NCI-H446 (cell line): ENCODE measurements at places on chromosomes 2 and 18.

- DNase-seq, result no peak
These were observed 26.6 kb upstream of the SEH1L start for GRCh38 chr18:12921178-12921577.

GRCh38 chr2:12389344-12390045 is 327.2 kb upstream of the TRIB2 start:
- no peak for DNase-seq

GRCh38 chr2:196337208-196337953 is 166.0 kb upstream of the STK17B start:
- no peak for DNase-seq

DNA sequence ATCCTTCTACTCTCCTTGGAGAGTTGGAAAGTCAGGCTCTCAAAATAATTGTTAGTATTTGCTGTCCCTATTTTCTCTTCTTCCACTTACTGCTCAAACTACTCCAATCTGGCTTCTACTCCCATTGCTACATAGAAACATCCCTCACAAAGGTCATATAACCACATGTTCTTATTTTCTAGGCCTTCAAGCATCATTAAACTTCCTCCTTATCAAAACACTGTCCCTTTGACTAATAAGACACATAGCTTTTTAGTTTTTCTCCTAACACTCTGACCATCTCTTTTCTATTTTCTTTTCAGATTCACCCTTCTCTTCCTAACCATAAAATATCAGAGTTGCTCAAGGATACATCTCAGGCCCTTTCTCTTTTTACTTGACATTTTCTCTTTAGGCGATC is 148.3 kb downstream of the MBD2 start:
- no peak for DNase-seq

- DNase-seq, result no peak
These were observed 27.8 kb downstream of the GLI2 start for GRCh38 chr2:120763508-120763907.

GRCh38 chr2:70999362-70999761 is 4.7 kb upstream of the TEX261 start:
- DNase-seq, result no peak

DNA sequence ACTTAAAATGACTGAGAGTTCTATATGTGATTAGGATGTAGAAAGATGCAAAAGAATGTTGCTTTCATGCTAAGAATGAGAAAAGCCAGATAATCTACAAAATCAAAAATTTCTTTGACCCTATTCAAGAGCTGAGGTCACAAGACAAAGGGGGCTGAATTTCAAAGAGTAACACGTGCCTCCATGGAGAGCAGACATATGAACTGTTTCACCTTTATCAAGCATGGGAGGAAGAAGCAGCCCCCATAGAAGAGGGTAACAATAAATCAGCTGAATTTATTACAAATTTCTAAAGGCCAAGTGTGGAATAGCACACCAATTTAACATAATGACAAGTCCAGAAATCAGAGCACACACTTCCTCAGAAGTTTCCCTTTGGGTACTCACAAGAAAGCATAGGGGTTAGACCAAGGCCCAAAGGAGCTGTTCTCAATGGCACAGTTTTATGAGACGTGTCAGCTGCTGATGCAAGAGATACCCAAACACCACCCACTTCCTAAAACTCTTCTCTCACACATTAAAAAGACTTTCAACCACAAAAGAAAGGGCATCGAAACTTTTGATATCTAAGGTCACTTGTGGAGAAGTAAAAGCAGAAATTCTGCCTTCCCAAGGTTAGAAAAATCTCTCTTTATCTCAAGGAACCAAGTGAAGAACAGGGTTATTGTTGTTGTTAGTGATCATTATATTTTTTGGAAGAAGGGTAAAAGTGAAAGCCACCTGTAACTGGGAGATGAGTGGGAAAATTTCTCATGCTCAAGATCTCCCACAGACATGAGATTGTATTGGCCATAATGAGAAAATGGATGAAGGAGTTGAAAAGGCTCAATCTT is 950.1 kb downstream of the TRIB2 start:
- no peak for DNase-seq

DNA sequence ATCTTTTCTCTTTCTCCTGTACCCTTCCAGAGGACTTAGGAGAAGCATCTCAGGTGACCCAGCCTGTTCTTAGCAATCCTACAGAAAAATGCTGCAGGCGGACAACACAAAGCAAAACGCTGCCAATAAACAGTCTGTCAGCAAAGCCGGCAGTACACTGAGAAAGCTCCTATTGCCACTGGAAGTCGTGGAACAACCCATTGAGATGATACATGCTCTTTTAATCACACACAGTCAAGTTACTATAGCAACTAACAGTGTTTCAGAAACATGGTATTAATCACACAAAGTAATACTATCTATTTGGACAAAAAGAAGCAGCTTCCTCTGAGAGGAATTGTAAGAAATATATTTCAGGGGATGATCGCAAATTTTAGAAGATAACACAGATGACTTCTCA is 10.5 kb downstream of the CTLA4 start:
- no peak for DNase-seq

DNA sequence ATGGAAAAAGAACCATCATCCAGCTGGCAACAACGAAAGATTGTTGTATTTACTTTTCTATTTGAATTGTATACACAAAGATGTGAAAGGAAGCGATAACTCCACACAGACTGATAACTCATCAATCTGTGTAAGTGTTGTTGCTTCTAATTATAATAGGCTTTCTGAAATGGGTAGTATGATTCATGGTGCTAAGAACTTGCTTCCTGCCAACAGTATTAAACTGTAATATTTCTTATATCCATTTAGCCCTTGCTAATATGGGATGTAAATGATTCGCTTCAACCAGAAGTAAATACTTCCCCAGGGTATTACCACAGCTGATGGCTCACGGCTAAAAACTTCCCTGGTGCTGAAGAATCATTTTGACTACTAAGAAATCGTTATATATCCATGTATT is 70.2 kb downstream of the TMEM163 start:
- DNase-seq, result no peak

DNA sequence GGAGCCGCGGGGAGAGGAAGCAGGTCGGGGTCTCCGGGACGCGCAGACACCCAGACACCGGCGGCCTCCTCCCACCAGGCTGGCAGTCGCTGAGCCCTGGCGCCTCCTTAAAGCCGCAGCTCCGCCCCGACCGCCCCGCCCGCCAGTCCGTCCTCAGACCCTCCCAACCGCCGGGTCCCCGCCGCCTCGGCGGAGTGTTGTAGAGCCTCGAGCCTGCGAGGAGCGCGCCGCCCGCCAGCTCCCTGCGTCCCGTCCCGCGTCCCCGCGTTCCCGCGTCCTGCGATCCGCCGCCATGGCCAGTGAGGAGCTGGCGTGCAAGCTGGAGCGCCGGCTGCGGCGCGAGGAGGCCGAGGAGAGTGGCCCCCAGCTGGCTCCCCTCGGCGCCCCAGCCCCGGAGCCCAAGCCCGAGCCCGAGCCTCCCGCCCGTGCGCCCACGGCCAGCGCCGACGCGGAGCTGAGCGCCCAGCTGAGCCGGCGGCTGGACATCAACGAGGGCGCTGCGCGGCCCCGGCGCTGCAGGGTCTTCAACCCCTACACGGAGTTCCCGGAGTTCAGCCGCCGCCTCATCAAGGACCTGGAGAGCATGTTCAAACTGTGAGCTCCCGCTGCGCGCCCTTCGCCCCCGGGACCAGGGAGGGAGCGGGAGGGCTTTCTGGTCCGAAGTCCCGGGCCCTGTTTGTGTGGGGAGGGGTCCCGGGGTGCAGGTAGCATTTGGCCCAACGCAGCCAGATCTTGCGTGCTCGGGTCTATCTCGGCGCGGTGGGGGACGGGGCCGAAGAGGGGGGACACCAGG is at the start of gene EFHD1:
TSS of gene EFHD1 (plus strand) at position 192 of the 793 bp plus-strand sequence. CDS start at position 293, 101 bp downstream.
- peak; percentile 55 for DNase-seq

- no peak for DNase-seq
These were observed at the start of gene PRSS56 for GRCh38 chr2:232519581-232520438. PRSS56 (plus strand) TSS chr2:232520388; CDS start chr2:232520599, 211 bp downstream.

DNA sequence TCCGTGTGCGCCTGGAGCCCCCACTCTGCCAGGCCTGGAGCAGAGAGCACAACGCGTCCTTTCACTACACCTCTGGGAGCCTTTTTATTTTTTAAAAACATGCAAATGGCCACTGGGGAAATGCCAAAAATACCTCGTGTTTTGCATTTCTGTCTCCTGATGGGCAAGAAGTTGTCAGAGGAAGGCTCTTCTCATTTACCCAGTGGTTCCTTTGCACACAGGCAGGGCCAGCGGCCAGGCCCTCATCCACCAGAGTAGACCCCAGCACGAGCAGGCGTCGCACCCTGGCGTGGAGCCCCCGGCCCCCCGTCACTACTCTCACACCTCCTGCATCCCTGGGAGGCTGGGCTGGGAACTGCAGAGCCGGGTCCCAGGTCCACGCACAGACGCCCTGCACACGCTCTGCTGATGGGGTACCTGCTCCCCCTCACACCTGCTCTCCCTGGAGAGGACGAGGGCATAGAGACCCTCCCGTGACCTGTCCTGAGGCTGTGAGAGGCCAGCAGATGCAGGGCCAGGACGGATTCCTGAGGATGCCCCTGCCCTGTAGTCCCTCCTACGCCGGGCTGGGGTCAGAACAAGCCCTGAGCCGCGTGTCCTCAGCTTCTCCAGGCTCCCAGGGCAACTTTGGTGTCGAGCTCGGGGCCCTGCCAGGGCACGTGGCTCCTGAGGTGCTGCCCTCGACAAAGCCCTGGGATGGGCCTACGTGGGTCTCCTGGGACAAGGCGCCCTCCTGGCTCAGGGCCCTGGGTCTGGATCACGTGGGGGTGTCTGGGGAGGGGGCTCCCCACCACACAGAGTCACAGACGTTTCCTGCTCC is 65.0 kb downstream of the NFATC1 start:
- no peak for DNase-seq

DNA sequence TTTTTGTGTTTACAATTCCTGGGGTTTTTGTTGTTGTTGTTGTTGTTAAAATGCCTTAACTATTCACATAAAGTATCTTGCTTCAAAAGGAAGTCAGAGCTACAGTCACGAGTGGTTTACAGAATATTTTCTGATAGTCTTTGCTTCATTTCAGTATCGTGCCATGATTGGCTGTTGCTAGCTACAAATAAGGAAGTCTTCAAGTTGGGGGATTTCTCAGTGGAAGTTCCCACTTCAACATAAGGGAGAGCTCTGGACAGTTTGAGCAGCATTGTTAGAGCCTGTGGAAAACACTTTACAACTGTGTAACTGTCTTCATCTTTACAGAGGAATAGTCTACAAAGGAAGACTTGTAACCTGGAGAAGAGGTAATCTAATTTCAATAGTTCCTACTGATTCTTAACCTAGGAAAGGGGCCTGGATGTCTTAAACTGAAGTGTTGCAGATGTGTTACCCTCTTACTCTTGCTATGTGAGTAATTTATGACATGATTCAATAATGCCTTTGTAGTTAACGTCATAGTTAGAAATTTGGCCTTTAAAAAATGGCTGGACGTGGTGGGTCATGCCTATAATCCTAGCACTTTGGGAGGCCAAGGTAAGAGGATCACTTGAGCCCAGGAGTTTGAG is 23.4 kb upstream of the TANK start:
- DNase-seq, result no peak

- no peak for DNase-seq
These were observed 496.6 kb upstream of the SPHKAP start for GRCh38 chr2:228678110-228678509.

GRCh38 chr18:48321121-48321520 is 88.1 kb downstream of the ZBTB7C start:
- DNase-seq, result no peak

DNA sequence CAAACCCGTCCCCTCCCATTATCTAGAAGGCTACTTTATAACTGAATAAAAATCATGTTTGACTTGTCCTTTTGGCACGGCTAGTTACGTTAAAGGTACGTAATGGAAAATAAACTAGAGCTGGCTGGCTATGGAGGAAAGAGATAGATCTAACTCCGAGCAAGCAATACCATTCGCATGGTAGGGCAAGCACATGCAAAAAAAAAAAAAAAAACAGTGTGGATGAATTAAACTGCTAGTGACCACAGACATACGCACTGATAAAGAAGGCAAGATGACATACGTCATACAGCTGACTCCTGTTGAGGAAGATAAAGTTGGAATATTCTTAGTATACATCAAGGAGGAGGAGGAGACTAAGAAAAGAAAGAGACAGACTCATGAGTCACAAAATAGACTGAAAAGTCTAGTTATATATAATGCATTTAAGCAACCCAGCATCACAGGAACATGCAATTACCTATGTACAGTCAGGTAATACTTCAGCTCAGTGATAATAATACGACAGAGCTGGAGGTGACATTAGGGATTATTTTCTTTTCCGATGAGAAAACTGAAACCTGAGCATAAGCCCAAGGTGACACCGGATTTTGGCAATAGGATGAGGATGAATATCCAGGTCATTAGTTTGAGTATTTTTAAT is 37.9 kb upstream of the NARS1 start:
- DNase-seq, result no peak

- no peak for DNase-seq
These were observed 69.8 kb downstream of the BABAM2 start for GRCh38 chr2:27960237-27960912.

DNA sequence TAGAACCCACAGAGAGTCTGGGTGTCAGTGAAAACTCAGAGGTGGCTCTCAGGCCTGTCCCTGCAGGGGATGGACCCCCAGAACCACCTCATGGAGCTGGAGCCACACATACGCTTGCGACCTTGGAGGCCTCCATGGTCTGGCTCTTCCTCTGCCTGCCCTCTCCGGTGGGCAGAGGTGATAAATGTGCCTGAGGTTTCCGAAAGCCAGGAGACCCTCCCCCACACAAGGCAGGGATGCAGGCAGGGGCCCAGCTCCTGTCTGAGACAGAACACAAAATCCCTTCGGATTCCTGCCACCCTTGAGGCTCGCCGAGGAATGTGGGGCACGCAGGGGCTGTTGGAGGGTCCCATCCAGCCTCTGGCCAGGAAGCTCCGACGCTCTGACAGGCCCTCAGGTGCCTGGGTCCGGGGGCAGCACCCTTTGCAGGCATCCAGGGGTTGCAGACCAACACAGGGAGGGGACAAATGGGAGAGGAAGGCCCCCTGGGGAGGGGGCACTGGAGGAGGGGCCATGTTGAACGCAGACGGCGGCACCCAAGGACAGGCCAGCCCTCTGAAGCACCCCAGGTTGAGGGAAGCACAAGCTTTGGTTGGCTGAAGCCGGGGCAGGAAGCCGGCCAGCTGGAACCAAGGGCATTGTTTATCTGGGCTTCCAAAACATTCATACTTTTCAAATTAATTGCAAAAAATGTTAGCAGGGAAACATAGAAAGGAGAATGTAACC is 4.1 kb upstream of the SNED1 start:
- DNase-seq, result no peak

GRCh38 chr2:165067643-165068486 is 112.5 kb upstream of the SLC38A11 start:
- peak; percentile 89 for DNase-seq

DNA sequence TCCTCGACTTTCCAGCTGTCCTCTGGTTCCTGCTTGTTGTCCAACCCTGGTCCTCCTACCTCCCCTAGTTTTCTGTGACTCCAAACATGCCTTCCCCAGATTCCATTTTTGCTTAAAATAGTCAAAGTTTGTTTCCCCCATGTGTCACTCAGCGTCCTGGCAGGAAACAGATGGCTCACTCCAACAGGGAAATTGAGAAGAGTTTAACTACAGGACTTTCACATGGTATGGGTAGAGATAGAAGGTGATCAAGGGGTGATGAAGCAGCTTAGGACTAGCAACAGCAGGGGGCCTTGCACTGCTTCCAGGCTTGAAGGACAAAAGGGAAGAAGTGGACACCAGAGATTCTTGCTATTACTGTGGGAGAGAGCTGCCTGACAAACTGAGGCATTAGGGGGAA is 6.1 kb upstream of the CUL3 start:
- no peak for DNase-seq

GRCh38 chr2:173216051-173216450 is 138.6 kb upstream of the CDCA7 start:
- DNase-seq, result no peak

- no peak for DNase-seq
These were observed 115.1 kb downstream of the CYP26B1 start for GRCh38 chr2:72032481-72033041.

GRCh38 chr2:100293341-100294161 is 28.8 kb downstream of the LONRF2 start:
- no peak for DNase-seq
